Breast epithelium (tissue), 4 donors: ENCODE measurements at places on chromosomes 6 and 20. TPM values are rescaled to one million over a fixed set of nuclear protein-coding genes. Genes with fewer than 3 reads are reported as not detected.

DNA sequence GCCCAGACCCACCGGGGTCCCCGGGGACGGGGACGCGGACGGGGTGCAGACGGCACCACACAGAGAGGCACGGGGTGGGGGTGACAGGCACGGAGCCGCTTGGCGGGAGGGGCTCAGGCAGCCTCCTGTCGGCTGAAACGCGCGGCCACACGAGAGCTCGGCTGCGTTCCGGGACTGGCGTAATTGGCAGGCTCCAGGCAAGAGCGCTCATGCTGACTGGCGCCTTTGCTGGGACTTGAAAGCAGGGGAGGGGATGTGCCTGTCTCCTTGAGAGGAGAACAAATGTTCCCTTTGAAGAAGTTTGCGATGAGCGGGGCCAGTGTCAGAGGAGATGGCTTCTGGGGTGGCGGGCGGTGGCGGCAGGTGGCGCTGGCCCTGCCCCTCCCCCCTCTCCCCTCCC, 25.8 kb downstream of the BHLHE23 start:
- DNase-seq: no peak

- no peak for DNase-seq
Measured at GRCh38 chr6:4299476-4299875, 164.1 kb upstream of the ECI2 start.

EEF1A2 gene
- 0.48 TPM for total RNA-seq

- DNase-seq: no peak
Measured at GRCh38 chr20:35018590-35019371, 63.1 kb downstream of the MYH7B start.

LY6G5C gene
- 0.64 TPM for total RNA-seq

DNA sequence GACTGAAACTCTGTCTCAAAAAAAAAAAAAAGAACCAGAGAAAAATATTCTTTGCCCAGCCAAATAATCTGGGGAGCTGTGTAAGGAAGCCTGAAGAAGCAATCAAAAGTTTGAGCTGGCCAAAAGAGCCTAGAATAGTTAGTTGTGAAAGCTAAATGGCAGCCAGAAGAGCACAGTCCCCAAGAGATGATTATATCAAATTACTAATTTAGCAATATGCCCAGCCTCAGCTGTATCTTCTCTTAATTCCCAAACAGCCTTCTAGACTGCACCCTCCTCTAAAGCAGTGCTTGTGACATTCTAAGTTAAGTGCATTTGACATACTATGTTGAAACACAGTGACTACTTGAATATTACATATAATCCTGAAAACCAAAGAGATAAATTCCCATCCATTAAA, 38.9 kb downstream of the CDK19 start:
- DNase-seq: no peak

DNA sequence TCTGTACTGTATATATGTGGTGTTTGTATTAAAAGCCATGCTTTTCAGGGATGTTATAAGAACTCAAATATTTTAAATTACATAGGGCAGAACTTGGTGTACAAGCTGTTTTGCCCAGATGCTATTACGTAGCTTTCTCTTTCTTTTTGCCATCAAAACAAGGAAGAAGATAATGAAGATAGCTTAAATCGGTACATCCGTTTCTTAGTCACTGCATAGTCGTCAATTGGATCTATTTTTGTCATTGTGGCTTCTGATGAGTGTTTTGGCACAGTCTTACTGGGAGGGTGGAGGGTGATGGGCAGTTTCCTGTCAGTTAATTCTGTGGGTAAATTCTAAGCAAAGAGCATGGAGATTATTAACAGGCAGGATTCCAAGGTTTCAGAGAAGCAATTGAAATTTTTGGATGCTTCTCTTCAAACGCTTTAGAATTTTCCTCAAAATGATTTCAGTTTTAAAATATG, 649.1 kb upstream of the GJE1 start:
- no peak for DNase-seq

DNA sequence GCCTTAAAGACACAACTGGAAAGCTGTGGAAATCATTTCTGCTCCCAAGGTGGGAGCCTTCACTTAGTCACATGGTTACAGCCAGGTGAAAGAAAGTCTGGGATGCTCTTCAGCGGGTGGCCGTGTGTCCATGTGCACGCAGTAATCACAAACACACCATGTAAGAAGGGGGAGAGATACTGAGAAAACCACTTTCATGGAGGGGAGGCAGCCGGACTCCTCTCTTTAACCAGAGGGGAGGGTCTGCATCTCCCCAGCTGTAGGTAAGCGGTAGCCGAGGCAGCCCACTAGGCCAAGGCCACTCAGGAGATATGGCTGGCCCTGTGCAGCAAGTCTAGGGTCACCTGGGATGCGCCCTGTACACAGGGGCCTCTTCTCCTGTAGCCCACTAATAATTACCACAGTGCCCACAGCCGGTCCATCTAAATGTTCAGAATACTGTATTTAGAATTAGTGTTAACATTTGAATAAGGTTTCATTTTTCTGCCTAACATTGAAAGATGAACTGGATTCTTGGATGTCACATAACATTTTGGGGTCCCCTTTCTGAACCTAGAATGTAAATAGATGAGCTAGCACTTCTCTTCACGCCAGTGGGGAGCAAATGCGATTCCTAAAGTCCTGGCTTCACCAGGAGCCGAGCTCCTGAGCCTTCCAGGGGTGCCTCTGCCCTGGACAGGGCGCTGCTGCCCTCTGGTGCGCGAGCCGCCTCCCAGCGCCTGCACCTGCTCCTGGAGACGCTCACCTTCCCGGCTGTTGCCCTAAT, 15.9 kb downstream of the GPR31 start:
- no peak for DNase-seq

ALDH8A1 gene
- 1.5 TPM for total RNA-seq

DNA sequence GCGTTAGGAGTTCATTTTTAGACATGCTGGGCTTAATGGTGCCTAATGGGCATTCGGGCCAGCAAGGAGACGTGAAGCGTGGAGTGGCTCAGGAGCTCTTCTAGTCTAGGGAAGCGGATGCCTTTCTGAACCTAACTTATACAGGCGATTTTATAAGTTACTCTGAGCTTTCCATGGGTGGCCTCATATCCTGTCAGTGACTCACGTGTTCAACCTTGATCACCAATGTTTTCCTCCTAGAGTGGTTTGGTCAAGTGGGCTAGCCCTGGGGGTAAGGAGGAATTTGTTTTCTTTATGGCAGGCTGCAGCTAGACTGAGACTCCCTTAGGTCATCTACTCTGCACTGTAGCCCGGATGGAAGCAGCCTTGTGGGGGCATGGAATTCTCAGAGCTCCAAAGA, 52.1 kb downstream of the PLAGL1 start:
- no peak for DNase-seq

DNA sequence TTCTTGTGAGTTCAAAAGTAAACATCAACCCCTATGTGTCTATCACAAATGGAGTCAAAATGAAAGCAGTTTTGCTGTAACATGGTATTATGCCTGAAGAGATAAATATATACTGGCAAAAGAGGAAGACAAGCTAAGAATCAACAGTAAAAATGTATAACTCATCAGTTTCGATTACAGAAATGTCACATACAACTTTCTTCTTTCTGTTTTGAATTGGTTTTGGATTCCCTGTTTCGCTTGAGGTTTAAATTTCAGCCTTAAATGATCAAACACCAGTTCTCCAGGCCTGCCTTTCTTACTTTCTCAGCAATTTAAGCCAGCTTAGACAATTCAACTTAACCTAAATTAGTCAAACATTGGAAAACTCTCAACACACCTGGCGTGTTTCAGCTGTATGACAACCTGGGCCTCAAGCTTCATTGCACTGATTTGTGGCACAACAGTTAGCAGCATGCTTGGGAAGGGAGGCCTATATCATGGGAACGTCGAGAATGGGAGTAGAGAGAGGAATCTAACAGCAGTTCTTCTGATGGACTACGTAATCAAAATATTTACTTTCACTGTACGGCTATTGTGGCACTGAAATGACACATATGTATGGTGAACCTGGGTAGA, 51.9 kb upstream of the MARCKS start:
- DNase-seq: no peak

- DNase-seq: no peak
Measured at GRCh38 chr20:50373674-50374286, 136.4 kb upstream of the PTPN1 start.

DNA sequence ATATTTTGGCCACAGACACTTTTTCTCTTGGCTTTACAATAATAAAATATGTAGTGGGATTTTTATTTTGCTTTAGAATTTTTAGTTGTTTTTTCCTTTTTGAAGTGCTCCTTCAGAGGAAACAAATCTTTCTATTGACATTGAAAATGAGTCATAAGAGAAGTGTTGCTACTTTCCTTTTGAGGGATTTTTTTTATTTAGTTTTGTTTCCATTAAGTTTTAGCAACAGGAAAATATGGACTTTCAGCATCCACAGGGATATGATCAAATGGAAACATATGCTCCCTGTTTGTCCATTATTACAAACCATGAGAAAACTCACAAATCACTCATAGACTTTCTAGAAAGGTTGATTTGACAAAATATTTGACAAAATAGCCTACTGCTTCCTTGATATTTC, 65.3 kb upstream of the BMP2 start:
- no peak for DNase-seq

KCNQ2 gene
- total RNA-seq: not detected

DNA sequence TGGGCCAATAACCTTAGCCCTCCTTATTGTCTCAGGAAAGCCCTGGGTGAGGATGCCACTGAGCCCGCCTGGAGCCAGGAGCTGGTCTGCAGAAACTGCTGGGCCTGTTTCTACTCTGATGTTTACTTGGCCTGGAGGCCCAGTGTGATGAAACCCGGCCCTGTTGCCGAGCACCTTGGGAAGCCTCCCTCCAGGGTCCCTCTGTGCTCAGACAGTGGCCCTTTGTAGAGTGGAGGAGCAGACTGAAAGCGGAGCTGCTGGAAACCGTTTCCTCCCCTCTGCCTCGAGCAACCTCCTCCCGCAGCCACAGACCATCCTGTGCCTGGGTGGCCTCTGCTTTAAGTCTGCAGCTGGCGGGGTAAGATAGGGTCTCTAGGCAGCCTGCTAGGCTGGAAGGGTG, 84.1 kb upstream of the EPB41L1 start:
- peak; percentile 58 for DNase-seq
